ENCODE measurements at places on chromosomes 1 and 21.

- DNase-seq, result no peak
Observed at GRCh38 chr21:32372755-32373154, 20.1 kb downstream of the URB1 start.

- DNase-seq, result no peak
Observed at GRCh38 chr1:40032240-40032891, 8.2 kb upstream of the CAP1 start.

DNA sequence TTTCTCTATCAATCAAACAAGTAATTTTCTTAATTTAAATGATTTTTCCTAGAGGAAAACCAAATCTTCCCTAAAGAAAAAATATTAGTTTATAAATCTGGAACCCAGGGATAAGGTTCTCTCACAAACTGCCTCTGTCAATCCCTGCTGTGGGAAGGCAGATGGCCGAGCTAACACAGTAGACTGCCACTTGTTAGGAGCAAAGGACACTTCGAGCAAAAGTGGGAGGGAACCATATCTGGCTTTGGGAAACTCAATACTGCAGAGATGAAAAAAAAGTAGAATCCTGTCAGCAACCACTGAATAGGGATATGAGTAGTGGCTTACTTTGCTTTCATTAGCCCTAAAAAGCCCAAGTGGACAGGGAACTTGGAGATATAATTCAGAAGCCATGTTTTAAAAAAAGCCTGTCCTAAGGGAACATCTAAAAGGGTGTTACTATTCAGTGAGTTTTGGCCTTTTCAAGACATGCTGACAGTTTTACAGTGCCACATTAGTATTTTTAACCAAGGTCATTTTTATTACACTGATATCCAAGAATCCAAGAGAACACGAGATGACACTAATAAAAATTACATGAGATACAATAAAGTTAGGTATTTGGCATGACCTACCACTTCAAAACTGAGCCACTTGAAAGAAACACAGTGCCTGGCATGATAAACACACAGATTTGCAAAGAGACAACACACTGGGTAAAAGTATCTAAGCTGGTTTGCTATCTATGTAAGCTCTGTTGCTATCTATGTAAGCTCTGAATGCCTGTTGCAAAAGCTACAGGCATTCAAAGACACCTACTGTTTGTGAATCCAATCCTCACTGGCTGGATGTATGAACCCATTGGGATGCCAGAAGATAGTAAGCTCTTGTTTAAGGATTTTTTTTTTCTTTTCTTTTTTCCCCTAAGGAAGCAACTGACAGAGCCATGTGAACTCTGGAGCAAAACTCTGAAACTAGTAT lies 21.4 kb downstream of the TEX38 start:
- no peak for DNase-seq

DNA sequence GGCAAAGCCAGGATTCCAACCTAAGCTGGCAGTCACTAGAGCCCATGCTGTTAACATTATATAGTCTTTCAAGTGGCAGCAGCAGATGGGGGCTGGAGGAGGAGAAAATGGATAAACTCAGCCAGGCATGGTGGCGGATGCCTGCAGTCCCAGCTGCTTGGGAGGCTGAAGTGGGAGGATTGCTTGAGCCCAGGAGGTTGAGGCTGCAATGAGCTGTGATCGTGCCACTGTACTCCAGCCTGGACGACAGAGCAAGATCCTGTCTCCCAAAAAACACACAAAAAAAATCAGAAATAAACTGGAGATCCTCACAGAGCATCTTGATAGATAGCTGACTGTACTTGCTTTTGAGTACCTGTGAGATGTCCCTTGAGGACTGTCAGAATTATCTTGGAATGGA lies 13.4 kb upstream of the WDR26 start:
- DNase-seq, result no peak

DNA sequence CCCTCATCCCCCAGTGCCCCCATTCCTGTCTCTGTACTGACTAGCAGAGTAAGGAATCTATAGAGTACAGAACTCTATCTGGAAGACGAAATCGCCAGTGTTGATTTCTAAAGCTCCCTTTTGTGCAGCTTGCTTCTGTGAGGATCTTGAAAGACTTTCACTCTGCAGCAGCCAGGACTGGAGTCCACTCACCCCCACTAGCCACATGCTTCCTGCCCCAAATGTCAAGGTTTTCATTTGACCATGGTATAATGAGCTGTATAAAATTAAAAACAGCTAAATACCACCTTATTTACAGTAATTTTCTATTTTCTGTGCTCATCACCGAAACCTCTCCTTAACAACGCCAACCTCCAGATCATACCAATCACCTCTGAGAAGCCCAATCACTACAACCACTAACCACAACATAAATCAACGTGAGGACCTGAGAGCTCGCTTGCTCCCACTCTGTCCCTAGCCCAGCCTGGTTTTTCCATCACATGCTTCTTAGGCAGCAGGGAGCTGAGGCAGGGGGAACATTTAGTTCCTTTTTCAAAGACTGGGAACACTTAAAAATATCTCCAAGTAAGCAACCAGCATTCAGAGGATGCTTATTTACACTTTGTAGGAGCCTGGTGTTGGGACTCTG lies 56.1 kb upstream of the IRF2BP2 start:
- DNase-seq, result no peak

GRCh38 chr1:935751-936231 lies 12.1 kb downstream of the SAMD11 start:
- DNase-seq, result no peak

GRCh38 chr1:201778279-201779065 lies 50.5 kb upstream of the IPO9 start:
- DNase-seq, result no peak

DNA sequence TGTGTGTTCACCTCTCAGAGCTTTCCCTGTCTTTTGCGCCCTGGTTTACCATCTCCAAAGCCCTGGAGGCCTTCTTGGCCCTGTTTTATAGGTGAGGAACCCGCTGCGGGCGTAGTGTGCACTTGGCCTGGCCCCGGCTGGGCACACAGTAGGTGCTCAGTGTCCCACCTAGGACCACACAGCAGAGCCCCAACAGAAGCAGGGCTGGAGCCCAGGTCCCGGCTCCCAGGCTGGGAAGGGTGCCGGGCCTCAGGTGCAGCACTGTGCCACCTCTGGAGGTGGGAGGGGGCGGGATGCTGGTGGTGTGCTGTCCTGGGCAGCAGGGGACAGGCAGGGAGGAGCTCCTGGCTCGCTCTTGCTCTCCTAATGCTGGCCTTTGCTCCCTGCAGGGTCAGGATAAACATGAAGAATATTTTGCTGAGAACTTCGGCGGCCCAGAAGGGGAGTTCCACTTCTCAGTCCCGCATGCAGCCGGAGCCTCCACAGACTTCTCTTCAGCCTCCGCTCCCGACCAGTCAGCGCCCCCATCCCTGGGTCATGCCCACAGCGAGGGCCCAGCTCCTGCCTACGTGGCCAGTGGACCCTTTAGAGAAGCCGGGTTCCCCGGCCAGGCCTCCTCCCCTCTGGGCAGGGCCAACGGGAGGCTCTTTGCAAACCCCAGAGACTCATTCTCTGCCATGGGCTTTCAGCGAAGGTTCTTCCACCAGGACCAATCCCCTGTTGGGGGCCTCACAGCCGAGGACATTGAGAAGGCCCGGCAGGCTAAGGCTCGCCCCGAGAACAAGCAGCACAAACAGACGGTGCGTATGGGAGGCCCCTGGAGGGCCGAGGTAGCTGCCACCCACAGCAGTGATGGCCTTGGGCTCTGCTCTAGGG lies 24.8 kb downstream of the COQ8A start:
- peak; percentile 37 for DNase-seq

- no peak for DNase-seq
Observed at GRCh38 chr21:36059823-36060158, 535 bp downstream of the SETD4 start.

DNA sequence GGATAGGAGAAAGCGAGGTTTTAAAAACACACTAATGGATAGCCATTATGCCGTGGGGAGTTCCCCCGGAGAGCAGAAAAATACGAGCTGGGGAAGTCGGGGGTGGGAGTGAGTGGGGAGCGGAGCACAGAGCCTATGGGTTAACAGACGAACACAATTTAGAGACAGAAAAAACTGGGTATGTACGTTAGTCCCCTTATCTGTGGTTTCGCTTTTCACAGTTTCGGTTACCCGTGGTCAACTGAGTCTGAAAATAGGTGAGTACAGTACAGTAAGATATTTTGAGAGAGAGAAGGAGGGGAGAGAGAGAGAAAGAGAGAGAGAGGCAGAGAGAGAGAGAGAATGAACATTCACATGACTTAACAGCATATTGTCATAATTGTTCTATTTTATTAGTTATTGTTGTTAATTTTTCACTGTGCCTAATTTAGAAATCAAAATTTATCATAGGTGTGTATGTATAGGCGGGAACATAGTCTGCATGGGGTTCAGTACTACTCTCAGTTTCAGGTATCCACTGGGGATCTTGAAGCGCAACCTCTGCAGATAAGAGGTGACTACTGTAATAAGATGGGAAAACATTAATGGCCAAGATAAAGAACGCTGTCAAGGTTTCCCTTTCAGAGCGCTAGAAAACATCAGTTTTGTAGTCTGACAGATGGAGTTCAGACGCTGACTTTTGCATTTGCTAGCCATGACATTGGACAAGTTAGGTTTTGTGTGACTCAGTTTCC lies 125.6 kb upstream of the LMO4 start:
- no peak for DNase-seq

- DNase-seq, result no peak
Observed at GRCh38 chr1:100780814-100781213, 61.3 kb downstream of the VCAM1 start.

DNA sequence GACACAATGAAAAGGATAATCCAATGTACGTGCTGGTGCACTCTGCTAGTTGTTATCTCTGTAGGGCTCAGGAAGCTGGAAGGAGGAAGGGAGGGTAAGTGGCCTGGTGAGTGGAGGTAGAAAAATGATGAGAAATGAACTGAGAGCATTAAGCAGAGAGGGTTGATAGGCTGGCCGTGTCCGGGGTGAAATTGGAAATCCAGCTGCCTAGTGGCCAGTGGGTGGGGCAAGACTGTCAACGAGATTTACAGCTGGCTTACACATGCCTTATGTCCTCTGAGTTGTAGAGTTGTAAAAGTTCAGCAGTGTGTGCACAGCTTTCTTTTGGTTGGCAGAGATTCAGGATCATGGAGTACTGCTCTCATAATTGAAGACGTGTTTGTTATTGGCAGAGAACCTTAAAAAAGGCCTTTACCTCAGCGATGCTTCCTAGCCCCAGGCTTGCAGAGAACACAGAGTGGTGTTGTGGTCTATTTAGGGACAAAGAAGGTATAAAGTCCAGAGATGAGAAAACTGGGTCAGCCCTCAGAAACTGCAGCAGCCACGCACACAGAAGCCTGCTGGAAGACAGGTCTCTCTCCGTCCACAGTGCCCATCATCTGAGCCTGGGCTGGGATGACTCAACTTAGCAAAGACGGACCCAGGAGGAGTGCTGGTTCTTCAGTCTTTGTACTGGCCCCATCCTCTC lies 132.4 kb downstream of the EDEM3 start:
- DNase-seq, result no peak

DNA sequence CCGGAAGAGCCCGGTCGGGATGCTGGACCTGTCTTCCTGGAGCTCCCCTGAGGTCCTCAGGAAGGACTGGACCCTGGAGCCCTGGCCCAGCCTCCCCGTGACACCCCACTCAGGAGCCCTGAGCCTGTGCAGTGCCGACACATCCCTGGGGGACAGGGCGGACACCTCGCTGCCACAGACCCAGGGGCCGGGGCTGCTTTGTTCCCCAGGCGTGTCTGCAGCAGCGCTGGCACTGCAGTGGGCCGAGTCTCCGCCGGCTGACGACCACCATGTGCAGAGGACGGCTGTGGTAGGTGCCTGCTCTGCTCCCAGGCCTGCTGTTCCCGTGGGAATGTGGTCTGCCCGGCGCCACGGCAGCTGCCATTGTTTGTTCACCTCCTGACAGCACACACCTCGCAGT lies 42.1 kb upstream of the DIP2A start:
- no peak for DNase-seq

GRCh38 chr21:37788503-37788902 lies 127.8 kb downstream of the KCNJ6 start:
- no peak for DNase-seq

DNA sequence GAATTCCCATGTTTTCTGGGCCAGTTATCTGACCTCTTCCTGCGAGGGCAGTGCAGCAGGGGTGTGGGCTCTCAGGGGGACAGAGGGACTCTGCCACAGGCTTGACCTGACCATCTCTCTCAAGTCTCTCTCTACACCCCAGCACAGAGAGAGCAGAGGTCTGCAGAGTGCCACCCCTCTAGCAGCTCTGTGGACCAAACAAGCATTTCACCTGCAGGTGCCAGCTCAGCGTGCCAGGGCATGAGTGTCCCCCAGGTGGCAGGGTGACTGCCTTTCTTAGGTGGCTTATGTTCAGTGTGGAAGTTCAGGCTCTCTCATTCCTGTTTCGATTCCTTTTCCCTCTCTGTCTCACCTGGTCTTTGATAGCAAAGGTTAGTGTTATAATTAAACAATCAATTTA lies 191.3 kb downstream of the CACNA1E start:
- no peak for DNase-seq

GRCh38 chr1:19385221-19385620 lies 73.1 kb downstream of the SLC66A1 start:
- DNase-seq, result no peak

DNA sequence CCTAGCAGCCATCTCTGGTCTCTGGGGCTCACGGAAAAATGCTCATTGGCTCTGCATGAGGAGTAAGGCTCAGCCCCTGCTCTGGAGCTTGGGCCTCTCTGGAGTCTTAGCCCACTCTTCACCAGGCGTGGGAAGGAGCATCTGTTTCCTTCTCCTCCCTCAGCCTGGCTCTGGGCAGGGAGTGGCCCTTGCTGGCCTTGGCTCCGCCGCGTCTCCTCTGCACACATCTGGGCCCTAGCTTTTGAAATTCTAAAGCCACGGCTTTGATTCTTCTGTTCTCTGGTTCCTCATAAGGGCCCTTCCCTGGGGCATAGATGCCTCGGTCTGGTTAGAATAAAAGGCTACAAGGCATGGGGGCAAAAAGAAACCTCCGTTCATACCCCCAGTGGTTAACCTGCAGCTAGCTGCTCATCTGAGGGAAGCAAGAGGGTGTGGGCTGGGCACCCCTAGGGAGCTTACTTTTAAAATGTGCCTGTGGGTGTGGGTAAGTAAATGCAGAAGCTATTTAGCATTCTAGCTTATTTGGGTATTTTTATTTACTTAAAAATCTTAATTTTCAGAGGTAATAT lies 145.6 kb downstream of the CAMTA1 start:
- DNase-seq, result no peak

DNA sequence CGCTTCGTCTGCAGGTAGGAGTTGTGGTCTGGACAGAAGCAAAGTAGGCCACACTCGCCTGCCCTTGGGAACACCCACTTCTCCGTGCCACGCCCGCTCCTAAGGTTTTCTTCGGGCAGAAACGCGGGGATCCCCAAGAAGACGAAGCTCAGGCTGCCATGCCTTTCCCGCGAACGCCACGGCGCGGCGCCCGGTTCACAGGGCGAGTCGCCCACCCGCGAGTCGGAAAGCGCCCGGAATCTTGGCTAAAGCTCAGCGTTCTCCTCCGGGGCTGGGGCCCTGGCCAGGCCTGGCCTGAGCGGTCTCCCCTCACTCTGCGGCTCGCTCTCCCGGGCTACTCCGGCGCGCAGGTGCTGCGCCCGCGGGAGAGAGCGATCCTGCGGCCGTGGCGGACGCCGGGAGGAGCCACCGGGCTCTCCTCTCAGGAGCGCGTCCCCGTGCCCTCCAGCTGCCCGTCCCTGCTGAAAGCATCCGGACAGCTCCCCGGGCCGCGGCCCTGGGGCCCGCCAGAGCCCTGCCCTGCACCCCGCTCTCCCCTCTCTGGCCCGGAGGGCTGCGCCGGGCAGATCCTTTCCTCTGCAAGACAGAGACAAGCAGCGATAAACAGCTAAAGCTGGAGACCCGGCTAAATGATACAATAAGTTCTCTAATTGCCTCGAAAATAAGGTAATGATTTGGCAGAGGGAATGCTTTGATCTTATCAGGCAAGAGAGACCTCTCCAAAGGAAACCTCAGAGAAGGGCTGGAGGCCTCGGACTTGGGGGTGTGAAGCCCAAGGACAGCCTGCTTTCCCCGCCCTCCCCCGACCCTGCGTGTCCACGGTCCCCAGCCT lies 6.7 kb upstream of the WNT2B start:
- DNase-seq, result peak; percentile 81

All from Right ventricle myocardium inferior (tissue), 1 donor.